Activated T-helper 1 cell treated with Interleukin-2 at 50 U/mL for 16 hours (primary cell): ENCODE measurements at places on chromosomes 7 and 10.

- no peak for DNase-seq
These were observed 40.6 kb downstream of the NHLRC2 start for GRCh38 chr10:113895018-113895417.

DNA sequence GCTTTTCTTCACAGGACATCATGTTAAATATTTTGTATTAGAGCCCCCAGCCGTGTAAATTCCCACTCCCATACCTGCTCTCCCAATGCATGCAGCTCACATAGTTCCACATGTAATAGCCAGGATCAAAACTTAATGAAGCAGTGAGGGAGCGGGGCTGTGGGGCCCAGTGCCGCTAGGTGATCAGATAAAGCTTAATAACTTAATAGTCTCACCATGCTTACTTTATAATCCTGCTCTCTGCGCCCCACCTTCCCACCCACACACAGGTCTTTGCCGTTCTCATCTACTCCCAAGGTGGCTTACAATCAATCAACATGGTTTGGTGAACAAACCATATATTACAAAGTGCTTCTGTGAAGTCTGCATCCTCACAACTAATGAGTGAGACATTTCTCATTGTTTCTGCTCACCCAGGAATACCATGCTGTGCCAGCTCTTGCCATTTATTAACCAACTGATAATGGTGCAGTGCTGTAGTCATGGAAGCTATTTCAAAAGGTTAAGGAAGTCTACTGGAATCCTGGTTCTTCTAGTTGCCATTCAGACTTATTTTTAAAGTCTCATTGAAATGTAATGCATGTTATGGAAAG, 156.4 kb downstream of the CTTNBP2 start:
- no peak for DNase-seq

DNA sequence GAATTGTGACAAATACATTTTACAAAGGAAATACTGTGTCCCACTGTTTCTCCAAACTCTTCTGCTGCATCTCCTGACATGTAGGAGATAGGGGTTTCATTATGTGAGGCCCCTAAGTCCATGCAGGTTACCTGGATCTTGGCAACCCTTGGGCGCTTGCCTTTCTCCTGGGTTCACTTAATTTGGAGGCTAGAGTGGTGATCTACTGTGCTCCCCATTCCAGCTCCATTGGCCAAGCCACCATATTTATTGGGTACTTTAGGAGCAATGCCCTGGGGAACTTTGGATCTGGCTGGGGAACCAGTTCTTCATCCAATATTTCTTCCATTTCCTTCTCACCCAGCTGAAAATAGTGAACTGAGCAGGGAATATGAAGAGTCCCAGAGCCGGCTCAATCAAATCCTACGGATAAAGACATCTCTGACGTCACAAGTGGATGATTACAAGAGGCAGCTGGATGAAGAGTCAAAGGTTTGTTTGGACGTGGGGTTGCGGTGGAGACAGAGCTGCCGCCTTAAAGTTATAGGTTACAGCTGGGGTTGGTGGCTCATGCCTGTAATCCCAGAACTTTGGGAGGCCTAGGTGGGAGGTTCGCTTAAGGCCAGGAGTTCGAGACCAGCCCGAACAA, 18.5 kb downstream of the MYH16 start:
- DNase-seq, result no peak

GRCh38 chr10:75143353-75143752, 31.9 kb downstream of the SAMD8 start:
- no peak for DNase-seq

- no peak for DNase-seq
These were observed 39.9 kb upstream of the PIP4K2A start for GRCh38 chr10:22754296-22754695.
